ENCODE measurements at places on chromosomes 2 and 18.

DNA sequence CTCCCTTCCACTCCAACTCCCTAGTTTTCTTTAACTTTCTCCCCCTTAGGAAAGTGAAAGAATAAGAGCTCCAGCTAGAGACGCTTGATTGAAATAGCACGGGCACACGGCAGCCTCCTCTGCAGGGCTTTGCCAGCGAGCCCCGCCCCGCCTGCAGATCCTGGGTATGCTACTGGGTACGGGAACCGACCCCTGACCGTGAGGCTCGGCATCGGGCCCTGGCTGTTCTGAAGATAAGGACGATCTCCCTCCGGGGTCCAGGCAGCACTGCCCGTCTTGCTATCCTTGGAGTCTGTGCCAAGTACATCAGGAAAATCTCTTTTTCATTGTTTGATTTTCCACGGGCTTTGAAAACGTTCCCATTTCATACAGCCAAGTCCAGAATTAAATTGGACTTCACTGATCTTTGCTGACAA is 284.5 kb downstream of the MTX2 start:
- DNase-seq: peak; percentile 71

DNA sequence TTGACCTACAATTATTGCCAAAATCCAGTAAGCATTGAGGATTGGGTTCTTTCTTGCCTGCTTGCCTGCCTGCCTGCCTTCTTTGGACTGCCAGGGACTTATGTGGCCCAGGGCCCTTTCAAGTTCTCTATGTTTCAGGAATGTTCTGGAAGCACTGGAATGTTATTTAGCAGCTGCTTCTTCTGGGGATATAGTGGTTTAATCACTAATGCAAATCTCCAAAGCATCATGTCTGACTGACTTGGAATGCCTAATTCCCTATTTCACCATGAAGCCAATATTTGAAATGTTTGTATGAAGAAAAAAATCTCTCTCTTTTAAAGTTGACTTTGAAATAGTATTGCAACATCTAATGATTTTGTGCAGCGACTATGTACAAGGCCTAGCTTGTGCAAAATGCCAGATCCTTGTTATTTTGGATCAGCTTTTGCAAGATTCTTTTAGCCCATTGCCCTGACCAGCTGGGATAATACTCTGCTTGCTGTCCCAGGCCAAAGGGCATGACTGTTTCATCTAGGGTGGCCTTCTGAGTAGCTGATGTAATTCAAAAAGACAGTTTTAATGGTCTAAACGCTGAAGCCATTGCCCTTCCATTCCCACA is 204.6 kb downstream of the RND3 start:
- no peak for DNase-seq

- DNase-seq: no peak
Measured at GRCh38 chr2:164835302-164835701, 6.3 kb downstream of the COBLL1 start.

- no peak for DNase-seq
Measured at GRCh38 chr2:190930411-190930810, 49.8 kb downstream of the GLS start.

DNA sequence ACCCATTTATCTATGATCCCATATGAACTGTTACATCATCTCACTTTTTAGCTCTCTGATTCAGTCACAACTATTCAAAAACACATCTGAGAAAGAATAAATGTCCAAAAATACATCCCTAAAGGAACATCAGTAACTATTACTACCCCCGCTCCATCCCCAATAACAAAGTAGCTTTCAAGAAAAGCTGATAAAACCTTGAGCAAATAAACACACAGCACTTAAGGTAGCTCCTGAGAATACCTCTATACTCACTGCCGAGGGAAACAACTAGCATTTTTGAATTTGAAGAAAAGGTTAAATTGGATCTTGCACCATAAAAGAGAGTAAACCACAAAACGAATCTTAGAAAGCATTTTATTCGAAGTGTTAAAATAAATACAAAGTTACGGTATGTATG is 63.4 kb downstream of the PMAIP1 start:
- no peak for DNase-seq

DNA sequence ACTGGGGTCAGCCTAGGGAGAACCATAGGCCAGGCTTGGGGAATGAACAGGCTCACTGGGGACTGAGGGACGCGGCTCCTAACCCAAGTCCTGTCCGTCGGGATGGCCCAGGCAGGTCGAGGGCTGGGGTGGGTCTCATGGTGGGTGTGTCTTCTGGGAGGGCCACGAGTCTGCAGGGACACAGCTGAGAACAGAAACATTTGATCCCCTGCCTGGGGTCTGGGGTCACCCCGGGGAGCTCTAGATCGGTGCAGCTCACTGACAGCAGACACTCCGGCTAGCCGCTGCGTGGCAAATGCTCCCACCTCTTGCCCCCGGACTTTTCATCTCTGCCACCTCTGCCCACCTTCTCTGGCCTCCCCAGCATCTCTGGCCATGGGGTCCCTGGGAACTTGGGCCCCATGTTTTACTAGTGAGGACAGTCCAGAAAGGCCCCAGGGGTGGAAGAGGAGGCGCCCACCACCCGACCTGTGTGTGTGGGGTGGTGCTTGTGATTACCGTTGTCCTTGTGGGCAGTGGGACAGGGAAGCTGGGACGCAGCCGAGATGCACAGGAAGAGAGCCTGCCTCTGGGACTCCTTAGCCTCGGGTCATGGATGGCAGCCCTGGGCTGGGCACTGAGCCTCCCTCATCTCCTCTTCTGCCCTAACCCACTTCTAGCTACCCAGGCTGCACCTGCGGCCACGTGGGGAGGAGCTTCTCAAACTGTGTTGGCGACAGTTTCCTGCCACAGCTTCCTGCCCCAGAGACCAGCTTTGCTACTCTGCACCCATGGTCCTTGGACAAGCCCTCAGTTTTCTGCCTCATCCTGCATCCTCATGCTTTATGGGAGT is 4.9 kb downstream of the ZAP70 start:
- DNase-seq: no peak

DNA sequence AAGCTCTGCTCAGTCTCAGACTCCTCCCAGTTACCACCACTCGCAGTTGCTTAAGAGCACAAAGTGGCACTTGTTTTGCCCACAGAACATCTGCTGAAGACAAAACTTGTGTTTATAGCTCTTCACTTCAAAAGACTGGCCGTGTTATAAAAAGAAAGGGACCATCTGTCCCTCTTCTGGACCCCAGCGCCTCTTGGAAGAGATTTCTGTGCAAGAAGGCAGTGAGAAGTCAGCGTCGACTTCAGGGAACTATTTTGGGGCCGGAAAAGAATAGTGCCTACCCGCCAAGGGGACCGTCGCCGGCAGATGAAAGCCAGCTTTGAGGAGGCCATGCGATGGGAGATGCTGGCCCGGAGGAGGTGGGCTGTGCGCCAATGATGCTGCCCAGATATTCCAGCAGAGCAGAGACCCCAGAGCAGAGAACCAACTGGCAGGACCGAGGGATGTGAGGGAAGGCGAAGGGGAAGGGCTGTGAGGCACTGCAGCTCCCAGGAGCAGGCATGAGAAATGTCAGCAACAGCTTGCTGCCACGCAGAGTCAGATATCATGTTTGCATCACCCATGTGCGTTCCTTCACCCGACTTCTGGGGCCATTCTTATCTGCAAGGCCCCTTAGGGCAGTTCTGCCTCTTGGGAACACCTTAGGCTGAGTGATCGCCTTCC is 270.9 kb downstream of the ATAD2B start:
- DNase-seq: no peak

Measured in NCI-H2081 treated with DMSO at 0.1 percent for 48 hours (cell line).